ENCODE measurements at places on chromosomes 1 and 21.

GRCh38 chr1:162398999-162399580 is 12.8 kb downstream of the SH2D1B start:
- DNase-seq = no peak

DNA sequence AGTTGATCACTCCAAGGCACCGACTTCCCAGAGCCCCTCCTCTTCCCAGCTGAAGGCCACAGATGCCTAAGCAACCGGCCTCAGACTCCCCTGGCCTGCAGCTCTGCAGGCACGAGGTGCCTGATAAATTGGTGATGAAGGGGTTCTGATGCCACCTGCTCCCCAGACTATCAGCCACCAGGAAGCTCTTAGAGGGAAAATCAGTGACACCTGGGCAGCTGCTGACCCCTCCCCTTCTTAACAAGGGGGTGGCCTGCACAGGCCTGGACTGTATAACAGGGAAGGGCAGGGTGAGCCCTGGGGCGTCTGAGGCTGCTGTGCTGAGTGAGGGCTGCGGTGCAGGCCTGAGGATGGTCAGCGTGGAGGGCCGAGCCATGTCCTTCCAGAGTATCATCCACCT is at the start of gene PADI6:
Gene PADI6, plus strand, starts transcription at position 301 of the 400 bp plus-strand sequence. Its CDS starts 50 bp downstream, at position 351.
- DNase-seq = no peak

DNA sequence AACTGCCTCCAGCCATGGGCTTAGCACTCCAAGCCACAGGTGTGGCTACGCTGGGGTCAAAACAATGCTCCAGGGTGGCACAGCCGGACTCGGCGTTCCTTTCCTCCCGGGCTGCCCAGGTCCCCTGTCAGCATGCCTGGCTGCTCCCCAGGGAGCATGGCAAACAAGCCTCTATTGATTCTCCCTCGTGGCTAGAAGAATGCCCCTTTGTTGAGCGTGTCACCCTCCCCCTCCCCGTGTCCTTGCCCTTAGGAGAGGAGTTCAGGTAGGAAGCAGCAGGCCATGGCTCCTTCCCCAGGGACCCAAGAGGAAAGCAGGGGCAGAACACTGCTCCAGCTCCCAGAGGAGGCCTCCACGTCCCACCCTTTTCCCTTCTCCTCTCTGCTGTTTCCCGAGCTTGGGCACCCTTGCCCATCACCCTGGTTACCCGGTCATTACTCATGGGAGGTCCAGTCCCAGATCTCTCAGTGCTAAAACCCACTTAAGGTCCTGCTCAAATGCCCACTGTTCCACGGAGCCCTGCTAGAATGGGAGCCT is 57.4 kb upstream of the CITED4 start:
- DNase-seq = peak; percentile 66

DNA sequence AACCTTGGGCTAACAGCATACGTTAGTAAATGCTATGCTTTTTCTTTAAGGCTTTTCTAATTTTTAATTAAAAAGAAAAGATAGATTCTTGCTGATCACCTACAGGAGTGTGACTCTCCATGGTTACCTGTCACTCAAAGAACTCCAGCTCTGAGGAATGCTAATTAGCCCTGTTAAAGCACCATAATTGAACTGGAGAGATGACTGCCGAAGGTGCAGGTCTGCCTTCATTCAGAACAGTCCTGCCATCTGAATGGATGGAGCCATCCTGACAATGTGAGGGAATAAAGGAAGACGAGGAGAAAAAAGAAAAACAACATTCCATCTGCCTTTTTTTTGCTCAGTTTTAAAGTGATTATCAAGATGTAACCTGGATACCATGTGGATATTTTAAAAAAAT is 94.6 kb downstream of the ATP6V1G3 start:
- DNase-seq = no peak

GRCh38 chr1:45542591-45542990 is 8.0 kb upstream of the AKR1A1 start:
- DNase-seq = no peak

- DNase-seq = no peak
These were observed 182.7 kb upstream of the PTBP2 start for GRCh38 chr1:96538883-96539282.

GRCh38 chr1:10598389-10598702 is 123.6 kb downstream of the PEX14 start:
- DNase-seq = no peak

GRCh38 chr21:31554511-31555022 is 104.9 kb upstream of the SOD1 start:
- DNase-seq = peak; percentile 39

DNA sequence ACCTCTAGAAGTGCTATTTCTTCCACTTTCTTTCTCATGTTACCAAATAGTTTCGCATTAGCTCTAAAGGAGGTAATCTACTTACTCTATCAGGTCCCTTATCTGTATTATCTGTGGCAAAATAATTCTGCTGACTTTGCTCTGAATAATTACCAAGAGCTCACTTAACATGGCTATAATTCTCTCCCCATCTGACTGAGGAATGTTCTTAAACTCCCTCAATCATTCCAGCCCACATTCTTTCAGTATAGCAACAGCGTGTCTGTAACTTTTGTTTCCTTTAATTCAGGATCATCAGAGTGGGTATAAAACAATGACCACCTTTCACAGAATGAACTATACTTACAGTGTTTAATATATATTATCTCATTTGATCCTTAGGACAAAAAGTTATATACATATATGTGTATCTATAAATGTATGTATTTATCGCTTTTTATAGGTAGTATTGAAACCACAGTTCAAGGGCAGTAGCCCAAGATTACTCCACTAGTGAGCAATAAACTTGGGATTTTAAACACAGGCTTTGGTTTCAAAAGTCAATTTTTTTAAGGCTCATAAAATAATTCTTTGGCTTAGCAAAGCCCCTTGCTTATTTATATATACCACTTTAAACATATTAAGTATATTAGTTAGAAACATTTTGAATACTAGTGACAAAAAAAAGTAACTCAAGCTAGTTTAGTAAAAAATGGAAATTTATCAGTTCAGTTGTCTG is 36.1 kb upstream of the ST6GALNAC3 start:
- DNase-seq = no peak

DNA sequence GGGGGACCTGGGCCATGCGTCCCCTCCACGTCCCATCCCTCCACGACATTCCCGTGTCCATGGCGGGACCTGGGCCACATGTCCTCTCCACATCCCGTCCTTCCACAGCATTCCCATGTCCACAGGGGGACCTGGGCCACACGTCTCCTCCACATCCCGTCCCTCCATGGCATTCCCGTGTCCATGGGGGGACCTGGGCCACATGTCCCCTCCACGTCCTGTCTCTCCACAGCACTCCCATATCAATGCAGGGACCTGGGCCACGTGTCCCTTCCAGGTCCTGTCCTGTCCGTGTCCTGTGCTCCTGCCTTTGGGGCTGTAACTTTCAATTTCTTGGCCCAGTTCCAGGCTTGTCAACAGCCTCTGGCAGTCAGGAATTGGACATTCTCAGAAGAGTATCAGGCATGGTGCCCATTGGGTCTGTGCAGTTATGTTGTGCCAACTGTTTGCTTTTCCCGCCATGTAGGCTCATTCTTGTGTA is 47.1 kb downstream of the WNT9A start:
- DNase-seq = no peak

- no peak for DNase-seq
These were observed 7.8 kb downstream of the HEYL start for GRCh38 chr1:39631361-39632322.

DNA sequence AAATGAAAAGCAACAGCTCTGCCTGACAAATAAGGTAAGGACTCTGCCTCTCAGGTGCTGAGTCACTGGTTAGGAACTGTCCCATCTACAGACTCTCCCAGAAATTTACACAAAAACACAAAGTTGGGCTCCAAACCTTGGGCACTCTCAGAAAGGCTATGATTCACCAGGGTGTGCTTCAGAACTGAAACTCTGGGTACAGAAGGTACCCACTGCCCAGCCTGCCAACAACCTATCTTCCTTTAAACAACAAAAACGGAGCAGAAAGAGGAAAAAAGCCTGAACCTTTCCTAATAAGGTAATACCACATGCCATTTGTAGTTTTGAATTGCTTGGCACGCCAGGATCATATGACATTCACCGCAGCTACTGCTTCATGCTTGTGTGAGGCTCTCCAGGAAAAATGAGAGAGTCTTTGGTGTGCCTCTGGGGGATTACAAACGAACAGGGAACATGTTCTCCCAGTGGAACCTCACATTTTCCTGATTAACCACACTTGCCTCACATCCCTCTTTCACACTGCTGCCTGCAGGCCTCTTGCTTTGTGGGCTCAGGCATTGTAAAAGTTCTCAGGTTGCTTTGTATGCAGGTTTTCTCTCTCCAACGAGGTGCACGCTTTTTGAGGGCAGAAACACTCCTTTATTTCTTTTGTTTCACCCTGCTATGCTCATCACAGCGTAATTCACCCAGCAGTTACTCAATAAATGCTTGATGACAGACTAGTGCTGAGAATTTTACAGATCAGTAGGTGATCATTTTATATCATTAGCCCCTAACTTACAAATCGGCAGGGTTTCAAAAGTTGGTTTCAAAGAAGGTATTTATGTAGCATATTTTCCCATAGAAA is 65.1 kb downstream of the GADD45A start:
- peak; percentile 59 for DNase-seq

DNA sequence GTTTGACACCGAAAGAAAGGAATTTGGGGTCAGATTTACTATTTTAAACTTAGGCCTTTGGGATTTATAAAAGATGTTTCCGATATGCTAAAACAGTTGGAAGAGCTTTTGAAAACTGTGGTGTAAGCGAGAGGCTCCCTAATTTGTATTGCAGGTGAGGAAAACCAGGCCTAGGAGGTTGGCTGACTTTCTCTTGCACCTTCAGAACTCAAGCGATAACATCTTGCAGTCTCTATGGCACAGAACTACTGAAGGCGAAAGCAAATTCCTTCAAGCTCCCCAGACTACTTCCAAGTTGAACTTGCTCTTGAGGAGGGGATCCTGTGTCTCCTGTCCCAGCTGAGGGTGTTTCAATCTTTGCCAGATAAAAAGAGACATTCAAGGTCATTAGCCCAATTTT is 685.7 kb downstream of the ADGRL2 start:
- no peak for DNase-seq

DNA sequence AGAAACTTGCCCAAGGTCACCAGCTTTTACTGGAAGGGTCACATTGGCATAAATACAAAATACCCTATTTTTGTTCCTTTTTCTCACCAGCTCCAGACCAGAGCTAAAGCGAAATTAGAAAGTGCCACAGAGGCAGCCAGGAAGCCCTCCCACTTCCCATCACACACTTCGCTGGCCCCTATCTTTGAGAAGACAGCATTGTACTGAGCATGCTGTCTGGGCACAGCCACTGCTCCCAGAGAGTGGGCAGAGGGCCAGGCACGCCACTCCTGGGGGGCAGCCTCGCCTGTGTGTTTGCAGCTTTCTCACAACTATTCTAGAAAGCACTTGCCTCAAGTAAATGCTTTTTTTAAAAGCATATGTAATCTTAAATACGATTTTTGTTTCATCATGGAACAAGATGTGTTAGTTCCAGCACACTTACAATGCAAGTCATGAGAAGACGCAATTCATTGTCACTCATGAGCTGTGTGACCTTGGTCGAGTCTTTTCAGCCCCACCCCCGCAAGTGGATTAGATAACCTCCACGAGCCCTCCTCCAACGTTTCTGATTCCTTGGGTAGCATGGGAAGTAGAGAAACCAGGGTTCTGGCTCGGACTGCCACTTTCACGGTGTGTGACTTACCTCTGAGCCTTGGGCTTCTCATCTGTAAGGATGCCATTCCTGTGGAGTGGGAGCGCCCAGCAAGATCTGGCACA is 25.7 kb upstream of the EPHA8 start:
- DNase-seq = no peak

GRCh38 chr21:31395268-31395667 is 51.2 kb upstream of the TIAM1 start:
- no peak for DNase-seq

DNA sequence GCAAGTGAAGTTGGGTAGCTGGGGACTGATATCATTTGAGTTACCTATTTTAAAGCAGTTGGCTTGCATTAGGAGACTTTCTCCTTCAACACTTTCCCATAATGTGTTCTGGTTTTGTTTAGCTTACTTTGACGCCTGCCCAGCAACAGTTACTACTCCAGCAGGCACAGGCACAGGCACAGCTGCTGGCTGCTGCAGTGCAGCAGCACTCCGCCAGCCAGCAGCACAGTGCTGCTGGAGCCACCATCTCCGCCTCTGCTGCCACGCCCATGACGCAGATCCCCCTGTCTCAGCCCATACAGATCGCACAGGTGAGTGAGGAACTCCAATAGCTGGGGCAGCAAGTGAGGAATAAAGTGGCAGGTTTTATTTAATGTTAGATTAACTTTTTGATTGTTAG is 144.3 kb downstream of the CD247 start:
- DNase-seq = no peak

GRCh38 chr1:9145714-9146113 is 16.8 kb upstream of the GPR157 start:
- DNase-seq = no peak

DNA sequence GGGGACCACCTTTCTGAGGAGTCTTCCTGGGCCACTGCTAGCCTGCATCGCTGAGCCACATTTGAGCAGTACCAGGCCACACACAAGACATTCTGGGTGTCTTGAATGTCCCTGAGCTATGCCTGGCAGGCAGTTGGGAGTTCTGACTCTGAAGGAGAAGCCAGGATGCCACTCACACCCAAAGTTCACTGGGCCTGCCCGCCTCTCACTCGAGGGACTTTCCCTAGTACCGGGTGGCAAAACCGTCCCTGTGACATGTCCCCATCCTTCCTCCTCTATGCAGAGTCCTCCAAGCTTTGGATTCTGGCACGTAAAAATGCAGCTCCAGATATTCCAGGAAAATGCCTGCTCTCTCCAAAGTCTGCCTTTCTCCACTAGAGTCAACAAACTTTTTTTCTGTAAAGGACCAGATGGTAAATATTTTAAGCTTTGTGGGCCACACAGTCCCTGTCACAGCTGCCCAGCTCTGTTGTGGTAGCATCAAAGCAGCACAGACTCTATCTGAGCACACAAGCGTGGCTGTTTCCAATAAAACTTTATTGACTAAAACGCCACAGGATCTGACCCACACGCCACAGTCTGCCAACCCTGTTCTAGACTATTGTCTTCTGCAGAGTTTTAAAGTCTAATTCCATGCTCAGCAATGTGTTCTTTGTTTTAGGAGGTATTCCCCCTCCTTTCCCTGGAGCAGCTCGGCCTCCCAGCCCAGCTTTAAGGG is 19.2 kb upstream of the GUCA2B start:
- DNase-seq = no peak

GRCh38 chr21:33281096-33281652 is 15.0 kb downstream of the IL10RB start:
- no peak for DNase-seq

- no peak for DNase-seq
These were observed 193.8 kb downstream of the ZC3H11B start for GRCh38 chr1:219419065-219419464.

- DNase-seq = no peak
These were observed 84.6 kb downstream of the KAZN start for GRCh38 chr1:14682941-14683621.

DNA sequence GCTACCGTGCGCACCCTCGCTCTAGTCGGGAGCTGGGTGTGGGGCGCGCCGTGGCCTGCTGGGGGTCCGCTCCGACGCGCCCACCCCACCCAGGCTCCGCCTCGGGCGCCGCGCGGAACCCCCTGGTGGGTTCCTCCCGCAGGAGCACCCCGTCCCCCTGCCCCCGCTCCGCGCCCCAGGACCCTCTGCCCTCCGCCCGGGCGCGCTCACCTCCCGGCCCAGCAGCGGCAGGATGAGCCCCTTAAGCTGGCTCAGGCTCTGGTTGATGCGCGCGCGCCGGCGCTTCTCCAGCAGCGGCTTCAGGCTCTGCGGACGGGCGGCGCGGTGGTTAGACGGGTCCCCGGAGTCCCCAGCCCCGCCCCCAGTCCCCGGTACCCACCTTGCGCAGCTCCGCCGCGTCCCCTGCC is 319 bp downstream of the HES2 start:
- no peak for DNase-seq

Measured in HCT116 (cell line).